NCI-H187 (cell line): ENCODE measurements at places on chromosomes 2 and 18.

GRCh38 chr2:102062802-102063201 is 71.0 kb downstream of the IL1R2 start:
- DNase-seq, result no peak

DNA sequence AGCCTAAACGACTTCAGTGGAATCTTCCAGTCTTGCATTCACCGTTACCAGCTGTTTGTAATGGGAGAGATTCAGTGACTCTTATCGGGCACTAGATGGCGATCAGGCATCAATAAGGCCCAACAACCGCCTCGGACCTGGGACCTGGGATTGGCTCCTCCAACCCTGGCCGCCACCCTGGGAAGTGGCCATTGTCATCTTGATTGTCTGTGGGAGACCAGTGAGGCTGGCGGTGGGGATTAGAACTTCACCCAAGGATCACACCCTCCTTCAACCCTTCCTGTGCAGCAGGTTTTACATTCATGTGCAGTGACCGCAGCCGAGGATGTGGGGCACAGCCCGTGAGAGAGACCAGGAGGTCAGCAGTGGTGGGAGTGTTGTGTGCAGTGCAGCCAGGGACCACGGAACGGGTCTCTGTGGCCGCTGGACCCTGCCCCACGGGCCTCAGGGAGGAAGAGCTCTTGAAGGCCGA is 85.3 kb downstream of the SPP2 start:
- DNase-seq, result peak; percentile 14

GRCh38 chr18:58087928-58088690 is 44.1 kb downstream of the NEDD4L start:
- no peak for DNase-seq

GRCh38 chr2:74854401-74854800 is 20.5 kb downstream of the HK2 start:
- DNase-seq, result no peak

DNA sequence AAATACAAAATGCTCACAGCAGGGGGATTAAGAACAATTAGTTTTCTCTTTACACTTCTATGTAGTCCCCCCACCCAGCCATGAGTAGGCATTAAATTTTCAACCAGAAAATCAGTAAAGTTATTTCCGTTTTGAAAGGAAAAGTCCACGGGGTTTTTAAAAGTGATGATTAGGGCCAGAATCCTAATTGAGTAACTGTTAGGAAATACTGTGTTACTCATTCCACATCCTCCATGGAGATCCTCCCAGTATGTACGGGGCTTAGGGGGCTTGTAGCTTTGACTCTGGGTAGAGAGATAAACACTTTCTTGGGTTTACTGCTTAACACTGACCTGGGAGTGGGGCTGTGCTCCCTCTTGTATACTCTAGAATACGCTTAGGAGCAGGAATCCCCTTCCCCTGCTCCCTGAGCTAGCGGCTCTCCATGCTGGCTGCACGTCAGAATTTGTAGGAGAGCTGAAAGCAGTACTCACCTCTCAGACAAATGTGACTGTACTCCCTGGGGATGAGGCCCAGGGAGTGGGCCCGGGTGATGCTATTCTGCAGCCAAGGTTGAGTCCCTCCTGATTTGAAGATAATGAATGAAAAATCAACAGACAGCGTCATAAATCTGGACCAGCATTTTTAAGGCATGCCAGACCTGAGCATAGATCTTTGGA is 100.5 kb downstream of the SLC4A3 start:
- no peak for DNase-seq

- DNase-seq, result peak; percentile 7
Observed at GRCh38 chr2:2484301-2484700, 153.2 kb upstream of the MYT1L start.

- no peak for DNase-seq
Observed at GRCh38 chr2:128162266-128162665, 71.3 kb downstream of the UGGT1 start.

GRCh38 chr2:118114863-118115262 is 26.6 kb downstream of the INSIG2 start:
- no peak for DNase-seq

- no peak for DNase-seq
Observed at GRCh38 chr18:3870914-3871313, 420.9 kb downstream of the TGIF1 start.

- DNase-seq, result no peak
Observed at GRCh38 chr2:42554392-42554791, 14.0 kb upstream of the MTA3 start.

- DNase-seq, result no peak
Observed at GRCh38 chr18:29779096-29779495, 1263.4 kb downstream of the DSC3 start.

GRCh38 chr2:69465513-69466456 is 28.6 kb upstream of the NFU1 start:
- no peak for DNase-seq

- no peak for DNase-seq
Observed at GRCh38 chr18:3305933-3306332, 44.0 kb downstream of the MYL12B start.

GRCh38 chr2:204031056-204031455 is 94.5 kb downstream of the ICOS start:
- DNase-seq, result no peak

GRCh38 chr2:67846370-67847070 is 216.3 kb downstream of the C1D start:
- DNase-seq, result peak; percentile 94

DNA sequence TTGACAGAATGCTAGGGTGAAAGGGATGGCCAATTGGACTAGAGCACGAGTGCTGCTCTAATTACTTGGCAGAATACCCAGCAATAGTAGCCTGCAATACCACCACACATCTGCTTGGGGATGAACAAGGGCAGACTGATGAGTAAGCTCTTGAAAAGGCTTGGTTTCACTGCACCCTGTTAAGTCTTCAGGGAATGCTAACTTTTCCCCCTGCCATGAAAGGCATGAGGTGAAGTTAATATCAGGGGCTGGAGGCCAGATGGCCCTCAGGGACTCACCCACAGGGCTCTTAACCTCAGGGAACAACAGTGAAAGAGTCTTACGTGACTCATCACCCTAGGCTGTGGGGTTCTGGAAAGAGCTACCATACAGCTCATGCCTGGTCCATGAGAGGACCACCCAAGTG is 51.7 kb upstream of the MYL1 start:
- no peak for DNase-seq

DNA sequence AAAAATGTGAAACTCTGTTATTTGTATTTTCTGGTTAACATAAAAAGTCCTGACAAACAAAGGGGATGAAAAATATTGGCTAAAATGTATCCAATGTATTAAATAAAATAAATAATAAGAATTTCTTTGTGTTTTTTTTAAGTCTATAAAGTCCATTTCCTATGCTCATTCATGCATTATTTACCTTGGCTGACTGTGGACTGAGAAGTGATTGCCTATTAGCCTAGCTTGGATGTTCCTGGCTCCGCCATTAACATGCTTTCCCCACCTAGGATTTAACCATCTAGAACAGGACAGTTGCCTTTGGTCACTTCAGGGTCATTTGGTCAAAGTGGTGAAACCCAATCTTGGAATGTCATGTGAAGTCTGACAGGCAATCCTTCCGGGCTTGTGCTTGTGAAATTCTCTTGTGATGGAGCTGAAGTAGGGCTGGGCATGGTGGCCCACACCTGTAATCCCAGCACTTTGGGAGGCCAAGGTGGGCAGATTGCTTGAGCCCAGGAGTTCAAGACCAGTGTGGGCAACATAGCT is 60.4 kb upstream of the TANC1 start:
- DNase-seq, result no peak

GRCh38 chr2:48339451-48339850 is 190.5 kb upstream of the STON1 start:
- DNase-seq, result no peak

- no peak for DNase-seq
Observed at GRCh38 chr2:66578054-66578686, 143.2 kb downstream of the MEIS1 start.

GRCh38 chr2:201964631-201965206 is 68.9 kb upstream of the FZD7 start:
- DNase-seq, result no peak

- DNase-seq, result no peak
Observed at GRCh38 chr18:24214144-24214543, 75.3 kb downstream of the CABYR start.

DNA sequence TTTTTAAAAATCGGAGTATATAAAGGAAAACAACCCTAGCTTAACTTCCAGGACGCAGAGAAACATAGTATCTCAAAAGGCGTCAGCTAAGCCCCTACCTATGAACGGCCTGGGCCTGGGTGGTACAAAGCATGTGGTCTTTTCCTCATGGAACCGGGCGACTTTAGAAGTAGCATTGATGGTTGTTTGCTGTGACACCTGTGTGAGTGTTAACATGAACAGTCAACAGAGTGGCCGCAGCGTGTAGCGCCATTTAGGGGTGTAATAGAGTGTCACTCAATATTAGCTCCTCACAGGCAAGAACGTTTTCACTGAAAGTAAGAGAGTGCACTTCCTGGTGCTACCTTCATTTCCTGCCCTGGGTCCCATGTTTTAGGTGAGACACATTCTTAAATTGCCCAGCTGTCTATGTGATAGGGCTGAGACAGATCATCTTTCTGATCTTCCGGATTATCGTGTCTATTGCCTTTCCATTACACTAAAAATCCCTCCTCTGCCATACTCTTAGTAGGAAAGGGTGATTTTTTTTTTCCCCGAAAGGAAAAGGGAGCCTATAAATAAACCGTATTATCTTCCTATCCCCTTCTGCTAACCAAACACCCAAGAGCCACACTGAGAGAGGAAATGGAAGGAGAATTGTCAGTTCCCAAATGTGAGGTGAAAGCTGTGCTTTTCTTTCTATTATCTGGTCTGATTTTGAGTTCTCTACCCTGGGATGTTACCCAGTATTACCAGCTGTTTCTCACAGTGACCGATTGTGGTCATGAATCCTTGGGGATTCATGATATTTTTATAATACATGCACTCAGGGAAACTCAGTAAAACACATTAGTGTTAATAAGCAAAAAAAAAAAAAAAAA is 1.3 kb downstream of the GORASP2 start:
- DNase-seq, result no peak

DNA sequence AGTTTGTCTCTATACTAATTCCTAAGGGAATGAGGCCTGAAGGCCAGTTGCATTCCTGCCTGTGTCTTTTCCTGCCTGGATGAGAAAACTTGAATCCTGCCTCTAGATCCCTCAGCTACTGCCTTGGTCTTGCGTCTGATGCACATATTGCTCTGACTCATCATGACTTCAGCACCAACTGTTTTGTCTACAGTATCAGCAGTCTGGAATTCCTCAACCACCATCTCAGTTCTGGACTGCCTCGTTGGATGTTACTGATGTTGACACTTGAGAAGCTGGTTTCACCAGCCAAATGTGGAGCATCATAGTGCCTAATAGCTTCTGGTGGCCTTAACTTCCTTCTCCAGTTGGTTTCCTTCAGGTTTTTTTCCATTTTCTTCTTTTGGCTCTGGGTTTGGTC is 211.0 kb downstream of the CTNNA2 start:
- no peak for DNase-seq

DNA sequence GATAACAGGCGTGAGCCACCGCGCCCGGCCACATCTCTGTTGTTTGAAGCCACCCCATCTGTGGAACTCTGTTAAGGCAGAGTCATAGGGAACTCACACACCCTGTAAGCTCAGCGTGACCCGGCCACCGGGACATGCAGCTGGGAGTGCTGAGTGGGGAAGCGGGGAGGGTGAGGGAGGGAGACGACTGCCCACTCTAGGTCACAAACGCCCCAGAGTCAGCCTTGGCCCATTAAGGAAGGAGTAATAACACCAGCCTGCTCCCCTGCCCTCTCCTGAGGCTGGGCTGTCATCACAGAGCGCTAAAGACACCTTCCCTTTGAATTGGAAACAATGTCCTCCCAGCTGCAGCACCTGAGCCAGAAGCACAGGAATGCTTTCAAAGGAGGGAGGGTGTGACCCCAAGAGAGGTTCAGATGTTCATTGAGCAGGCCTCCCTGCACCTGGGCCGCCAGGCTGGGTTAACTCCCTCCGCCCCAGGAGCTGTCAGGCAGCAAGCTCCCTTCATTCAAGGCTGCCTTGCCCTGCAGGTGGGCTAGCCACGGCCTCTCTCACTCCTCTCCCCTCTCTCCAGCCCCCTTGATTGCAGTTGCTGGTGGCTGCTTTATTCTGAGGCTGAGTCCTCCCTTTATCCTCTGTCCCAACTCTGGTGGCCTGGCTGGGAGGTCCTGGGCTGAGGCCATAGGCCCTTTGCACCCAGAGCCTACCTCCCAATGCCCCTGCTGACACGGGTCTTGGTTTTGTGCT is 77.2 kb upstream of the HPCAL1 start:
- DNase-seq, result no peak

DNA sequence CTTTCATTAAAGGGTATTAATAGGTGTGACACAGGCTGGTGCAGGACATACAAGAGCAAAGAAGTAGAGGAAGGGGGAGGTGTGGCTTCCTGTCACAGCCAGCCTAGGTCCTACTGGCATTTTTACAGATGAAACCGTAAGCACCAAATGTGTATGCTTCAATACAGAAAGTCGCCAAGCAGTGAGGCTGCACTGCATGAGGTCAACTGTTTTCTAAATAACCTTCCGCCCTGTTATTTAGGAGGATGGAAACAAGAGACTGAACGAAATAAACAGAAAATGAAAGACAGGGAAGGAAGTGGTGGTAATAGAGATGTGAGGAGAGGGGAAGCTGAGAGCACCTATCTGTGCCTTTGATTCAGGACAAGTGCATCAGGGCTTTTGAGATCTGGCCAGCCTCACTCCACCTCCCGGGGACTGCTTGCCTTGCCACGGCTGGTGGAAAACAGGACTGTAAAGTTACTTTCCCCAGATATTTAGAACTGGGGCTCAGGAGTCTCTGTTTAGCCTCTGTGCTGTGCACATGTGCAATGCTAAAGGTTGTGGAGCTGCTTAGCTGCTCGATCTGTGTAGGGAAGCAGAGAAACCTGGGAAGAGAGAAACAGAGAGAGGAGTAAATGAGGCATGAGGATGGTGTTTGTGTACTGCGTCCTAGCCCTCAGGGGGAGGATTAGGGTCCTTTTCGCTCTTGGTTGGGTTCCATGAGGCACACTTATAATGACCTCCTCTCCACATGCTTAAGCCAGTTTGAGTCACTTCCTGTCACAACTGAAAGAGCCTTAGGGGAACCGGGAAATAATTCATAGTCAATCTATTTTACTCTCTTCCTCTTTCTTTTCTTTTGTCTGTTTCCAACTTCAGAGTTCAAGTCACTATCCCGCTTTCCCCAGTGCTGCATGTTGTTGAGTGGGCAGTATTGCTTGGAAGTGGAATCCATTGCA is 62.3 kb upstream of the BOD1L2 start:
- no peak for DNase-seq

DNA sequence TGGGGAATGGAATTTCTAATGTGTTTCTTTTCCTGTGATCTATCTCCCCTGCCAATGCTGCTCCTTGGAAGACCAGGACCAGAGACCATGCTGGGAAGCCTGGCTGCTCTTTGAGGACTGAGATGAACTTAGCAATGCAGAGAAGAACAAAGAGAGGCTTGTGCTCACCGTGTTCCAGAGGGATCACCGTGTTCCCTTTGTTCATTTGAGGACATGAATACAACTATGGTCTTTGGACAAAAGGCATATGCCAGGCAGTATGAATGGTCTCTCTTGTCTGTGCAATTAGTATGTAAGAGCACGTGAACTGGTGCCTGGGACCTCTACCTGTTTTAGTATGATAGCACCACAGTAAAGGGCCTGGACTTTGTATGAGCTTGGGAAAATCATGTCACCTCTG is 139.9 kb downstream of the TDRD15 start:
- no peak for DNase-seq

- DNase-seq, result no peak
Observed at GRCh38 chr2:96271995-96272394, 6.0 kb downstream of the CIAO1 start.

GRCh38 chr2:218406949-218407618 is 7.4 kb downstream of the CTDSP1 start:
- no peak for DNase-seq
